ENCODE measurements at places on chromosomes 3 and 15. TPM values are rescaled to one million over a fixed set of nuclear protein-coding genes. Genes with fewer than 3 reads are reported as not detected.

The ZNF385D gene
- total RNA-seq: 2.2 TPM

The CFAP20DC gene
- 6.7 TPM for total RNA-seq

The KNL1 gene
- total RNA-seq: 4.2 TPM

The MLF1 gene
- total RNA-seq: 11.8 TPM

The RBMS3 gene
- total RNA-seq: 24.0 TPM

The CPLX3 gene
- not detected for total RNA-seq

The TPRG1 gene
- total RNA-seq: 0.53 TPM

The BNIP2 gene
- 142 TPM for total RNA-seq

The ARHGEF26 gene
- total RNA-seq: 4.6 TPM

The SEMA5B gene
- not detected for total RNA-seq

The KCNMB3 gene
- 2.1 TPM for total RNA-seq

The TRIP4 gene
- total RNA-seq: 17.8 TPM

The ROPN1 gene
- total RNA-seq: not detected

The AMT gene
- 1.9 TPM for total RNA-seq

The PLIN1 gene
- total RNA-seq: not detected

The MYO5C gene
- total RNA-seq: 33.4 TPM

The ACTC1 gene
- not detected for total RNA-seq

The SPATA12 gene
- 0.18 TPM for total RNA-seq

The SERINC4 gene
- not detected for total RNA-seq

The ROBO2 gene
- not detected for total RNA-seq

The GRK7 gene
- total RNA-seq: not detected

The OXTR gene
- 4.8 TPM for total RNA-seq

The DPPA2 gene
- total RNA-seq: not detected

The IL17RB gene
- total RNA-seq: not detected

The GJD2 gene
- not detected for total RNA-seq

The CCDC33 gene
- total RNA-seq: not detected

The ARL6IP5 gene
- total RNA-seq: 115 TPM

The AP4E1 gene
- total RNA-seq: 4.7 TPM

The SUCNR1 gene
- 0.23 TPM for total RNA-seq

The COLQ gene
- 0.05 TPM for total RNA-seq

The PRKCI gene
- total RNA-seq: 21.0 TPM

The KLHL24 gene
- 53.6 TPM for total RNA-seq

The CLDN16 gene
- total RNA-seq: 2.5 TPM

The RBP2 gene
- not detected for total RNA-seq

The ATP13A4 gene
- 0.34 TPM for total RNA-seq

The FAM227B gene
- total RNA-seq: 5.2 TPM

The IL12A gene
- total RNA-seq: 4.6 TPM

The IRAK2 gene
- 41.6 TPM for total RNA-seq

The COL7A1 gene
- total RNA-seq: 25.0 TPM

The LDHAL6B gene
- total RNA-seq: not detected

The APBA2 gene
- total RNA-seq: 53.5 TPM

The CFAP100 gene
- not detected for total RNA-seq

The MYH15 gene
- 0.06 TPM for total RNA-seq

The CSPG4 gene
- 3.0 TPM for total RNA-seq

The PYGO1 gene
- 4.7 TPM for total RNA-seq

The CPNE9 gene
- total RNA-seq: not detected

The GABRG3 gene
- total RNA-seq: not detected

The ACTR8 gene
- total RNA-seq: 34.2 TPM

The GABRR3 gene
- total RNA-seq: not detected

The GPR62 gene
- total RNA-seq: 0.06 TPM

The P2RY14 gene
- not detected for total RNA-seq

The APOD gene
- 8.6 TPM for total RNA-seq
